HFFc6 (cell line): ENCODE measurements at places on chromosomes 13 and 19. TPM values are rescaled to one million over a fixed set of nuclear protein-coding genes. Genes with fewer than 3 reads are reported as not detected.

FGF9 gene
- total RNA-seq, result not detected in 2 replicates

SYNGR4 gene
- total RNA-seq, result not detected in 3 replicates

NLRP8 gene
- not detected in 2 replicates for total RNA-seq

KIR2DL1 gene
- not detected in 3 replicates for total RNA-seq

POLR1D gene
- total RNA-seq, result 63.2 to 82.0 TPM (median 75.2 TPM) in 3 replicates

ATP4B gene
- total RNA-seq, result not detected in 3 replicates

FIZ1 gene
- total RNA-seq, result 9.0 to 11.4 TPM (median 10.9 TPM) in 3 replicates

PROZ gene
- total RNA-seq, result not detected in 3 replicates

KIRREL2 gene
- total RNA-seq, result not detected in 3 replicates

CBY2 gene
- total RNA-seq, result not detected in 3 replicates

DNA sequence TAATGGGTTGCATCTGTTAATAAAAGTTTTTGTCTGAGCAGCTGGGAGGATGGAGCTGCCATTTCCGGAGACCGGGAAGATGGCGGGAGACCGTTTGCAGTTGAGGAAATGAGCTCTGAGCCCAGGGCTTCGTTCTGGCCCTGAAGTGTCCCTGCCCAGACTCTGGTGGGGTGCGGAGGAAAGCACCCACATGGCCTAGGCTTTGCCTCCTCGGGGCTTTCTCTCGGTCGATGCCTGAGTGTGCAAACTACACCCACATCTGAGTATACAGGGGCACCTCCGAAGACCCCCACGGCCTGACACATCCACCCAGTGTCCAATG lies 15.6 kb upstream of the NANOS3 start:
- peak overlapping the region; percentile 89 for H3K4me3 ChIP-seq
- no peak for DNase-seq
- H3K4me1 ChIP-seq, result peaks cover 49% of the 10 kb centered on the region
- no peaks in the 10 kb centered on the region for H3K36me3 ChIP-seq
- H3K27me3 ChIP-seq, result no peaks in the 10 kb centered on the region; the same call in 1 of the 2 replicates
- peak overlapping the region; percentile 94 for H3K27ac ChIP-seq

DNA sequence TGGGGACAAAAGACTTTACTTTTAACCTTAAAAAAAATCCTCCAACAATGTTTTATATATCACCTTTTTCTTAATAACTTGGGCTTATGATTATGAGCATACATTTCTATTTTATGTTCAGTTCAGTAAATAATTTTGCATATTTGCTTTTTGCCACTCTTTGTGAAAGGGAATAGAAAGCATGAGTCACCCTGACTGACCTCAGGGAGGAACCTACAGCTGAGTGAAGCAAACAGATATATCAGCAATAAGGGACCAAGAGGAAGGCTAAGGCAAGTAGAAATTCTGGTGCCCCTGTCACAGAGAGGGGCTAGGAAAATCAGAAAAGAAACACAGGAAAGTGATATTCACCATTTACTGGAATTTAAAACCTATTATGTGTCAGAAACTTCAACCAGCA lies 37.2 kb upstream of the SOHLH2 start:
- DNase-seq, result no peak
- no peaks in the 10 kb centered on the region for H3K4me1 ChIP-seq
- H3K4me3 ChIP-seq, result no peak overlapping the region
- H3K27ac ChIP-seq, result no peak overlapping the region

- no peak overlapping the region for H3K4me3 ChIP-seq
- H3K36me3 ChIP-seq, result no peaks in the 10 kb centered on the region
- H3K4me1 ChIP-seq, result peaks cover 7% of the 10 kb centered on the region
- H3K27ac ChIP-seq, result no peak overlapping the region
- peaks cover 25% of the 10 kb centered on the region for H3K27me3 ChIP-seq
Observed at GRCh38 chr13:44198826-44199225, 174.8 kb upstream of the SERP2 start.

- no peak overlapping the region for H3K4me3 ChIP-seq
- H3K27me3 ChIP-seq, result peaks cover 1% of the 10 kb centered on the region; the same call in 1 of the 2 replicates
- H3K4me1 ChIP-seq, result peaks cover 50% of the 10 kb centered on the region
- H3K27ac ChIP-seq, result no peak overlapping the region
Observed at GRCh38 chr13:109207622-109208021, 578.2 kb downstream of the MYO16 start.

DNA sequence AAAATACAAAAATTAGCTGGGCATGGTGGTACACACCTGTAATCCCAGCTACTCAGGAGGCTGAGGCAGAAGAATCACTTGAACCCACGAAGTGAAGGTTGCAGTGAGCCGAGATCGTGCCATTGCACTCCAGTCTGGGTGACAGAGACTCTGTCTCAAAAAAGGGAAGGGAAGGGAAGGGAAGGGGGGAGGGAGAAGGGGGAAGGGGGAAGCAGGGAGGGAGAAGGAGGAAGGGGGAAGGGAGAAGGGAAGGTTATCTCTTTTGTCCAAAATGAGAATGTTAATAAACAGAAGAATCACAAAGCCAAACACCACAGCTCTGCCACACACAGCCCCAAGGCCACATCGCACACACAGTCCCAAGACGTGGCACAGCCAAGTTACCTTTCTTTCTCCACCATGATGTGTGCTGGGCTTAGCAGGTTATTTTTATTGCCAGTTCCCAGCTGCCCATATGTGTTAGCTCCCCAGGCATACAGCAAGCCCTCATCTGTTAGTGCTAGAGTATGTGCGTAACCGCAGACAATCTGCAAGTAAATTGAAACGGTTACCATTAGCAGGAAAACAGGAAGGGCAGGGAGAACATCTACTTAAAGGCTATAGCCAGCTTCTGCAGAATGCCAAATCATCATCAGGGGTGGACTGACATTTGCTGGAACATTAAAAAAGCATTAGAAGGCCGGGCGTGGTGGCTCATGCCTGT lies 34.3 kb downstream of the RCBTB1 start:
- no peak for DNase-seq
- H3K4me1 ChIP-seq, result no peaks in the 10 kb centered on the region
- peaks cover 2% of the 10 kb centered on the region; the same call in 1 of the 2 replicates for H3K27me3 ChIP-seq
- H3K27ac ChIP-seq, result no peak overlapping the region
- no peak overlapping the region for H3K4me3 ChIP-seq

GRCh38 chr13:101219609-101220265 lies 196.6 kb downstream of the NALCN start:
- DNase-seq, result no peak
- H3K27me3 ChIP-seq, result peaks cover 3% of the 10 kb centered on the region; the same call in 1 of the 2 replicates
- H3K4me1 ChIP-seq, result peaks cover 19% of the 10 kb centered on the region
- H3K4me3 ChIP-seq, result no peak overlapping the region
- H3K36me3 ChIP-seq, result no peaks in the 10 kb centered on the region; the same call in 1 of the 2 replicates

- H3K27ac ChIP-seq, result peak within 1 kb of the TSS; percentile 62
- peaks cover 19% of the 10 kb centered on the region for H3K36me3 ChIP-seq
- peaks cover 25% of the 10 kb centered on the region for H3K4me1 ChIP-seq
- H3K4me3 ChIP-seq, result peak within 1 kb of the TSS; percentile 67
- peaks cover 24% of the 10 kb centered on the region for H3K27me3 ChIP-seq
- DNase-seq, result no peak
Observed at GRCh38 chr19:18437491-18438330, at the start of gene ISYNA1. TSS of gene ISYNA1 (minus strand) at chr19:18438133. CDS start at chr19:18437979, 154 bp downstream.

GRCh38 chr19:50880241-50880640 lies 7.0 kb downstream of the KLK2 start:
- no peaks in the 10 kb centered on the region for H3K4me1 ChIP-seq
- no peak for DNase-seq
- H3K27ac ChIP-seq, result no peak overlapping the region
- peaks cover 7% of the 10 kb centered on the region for H3K27me3 ChIP-seq
- H3K4me3 ChIP-seq, result no peak overlapping the region
- no peaks in the 10 kb centered on the region for H3K36me3 ChIP-seq

- peaks cover 23% of the 10 kb centered on the region for H3K4me1 ChIP-seq
- H3K4me3 ChIP-seq, result peak overlapping the region; percentile 87
- H3K36me3 ChIP-seq, result peaks cover 90% of the 10 kb centered on the region
- no peak for DNase-seq
- peak overlapping the region; percentile 76 for H3K27ac ChIP-seq
Observed at GRCh38 chr19:58001895-58002369, 688 bp downstream of the ZNF606 start.

- no peak overlapping the region for H3K4me3 ChIP-seq
- no peak for DNase-seq
- no peak overlapping the region for H3K27ac ChIP-seq
- peaks cover 14% of the 10 kb centered on the region for H3K4me1 ChIP-seq
- H3K36me3 ChIP-seq, result peaks cover 35% of the 10 kb centered on the region
Observed at GRCh38 chr13:102779436-102780159, 6.0 kb upstream of the TEX30 start.

- H3K36me3 ChIP-seq, result peaks cover 10% of the 10 kb centered on the region; the same call in 1 of the 2 replicates
- peaks cover 30% of the 10 kb centered on the region for H3K4me1 ChIP-seq
- DNase-seq, result no peak
- H3K27ac ChIP-seq, result no peak overlapping the region
- H3K4me3 ChIP-seq, result no peak overlapping the region
- no peaks in the 10 kb centered on the region for H3K27me3 ChIP-seq
Observed at GRCh38 chr13:79898202-79898826, 417.4 kb downstream of the NDFIP2 start.

GRCh38 chr13:98959786-98960605 lies 17.9 kb downstream of the DOCK9 start:
- peaks cover 7% of the 10 kb centered on the region; the same call in 1 of the 2 replicates for H3K36me3 ChIP-seq
- no peak for DNase-seq
- no peak overlapping the region for H3K4me3 ChIP-seq
- H3K27ac ChIP-seq, result no peak overlapping the region
- no peaks in the 10 kb centered on the region; the same call in 1 of the 2 replicates for H3K27me3 ChIP-seq

GRCh38 chr13:80821466-80821865 lies 480.5 kb upstream of the SPRY2 start:
- no peak for DNase-seq
- H3K27me3 ChIP-seq, result no peaks in the 10 kb centered on the region
- H3K36me3 ChIP-seq, result no peaks in the 10 kb centered on the region
- no peak overlapping the region for H3K4me3 ChIP-seq
- H3K4me1 ChIP-seq, result no peaks in the 10 kb centered on the region
- no peak overlapping the region for H3K27ac ChIP-seq

DNA sequence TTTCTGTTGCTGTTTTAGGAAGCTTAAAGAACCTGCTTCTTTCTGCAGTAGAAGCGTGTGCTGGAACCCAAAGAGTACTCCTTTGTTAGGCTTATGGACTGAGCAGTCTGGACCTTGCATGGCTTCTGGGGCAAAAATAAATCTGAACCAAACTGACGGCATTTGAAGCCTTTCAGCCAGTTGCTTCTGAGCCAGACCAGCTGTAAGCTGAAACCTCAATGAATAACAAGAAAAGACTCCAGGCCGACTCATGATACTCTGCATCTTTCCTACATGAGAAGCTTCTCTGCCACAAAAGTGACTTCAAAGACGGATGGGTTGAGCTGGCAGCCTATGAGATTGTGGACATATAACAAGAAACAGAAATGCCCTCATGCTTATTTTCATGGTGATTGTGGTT lies 103.1 kb downstream of the TNFRSF19 start:
- H3K36me3 ChIP-seq, result peaks cover 8% of the 10 kb centered on the region; the same call in 1 of the 2 replicates
- peak overlapping the region; percentile 41 for H3K4me3 ChIP-seq
- peak overlapping the region; percentile 95 for H3K27ac ChIP-seq
- peak; percentile 89 for DNase-seq

GRCh38 chr13:61358599-61358998 lies 57.0 kb downstream of the PCDH20 start:
- no peaks in the 10 kb centered on the region for H3K36me3 ChIP-seq
- no peaks in the 10 kb centered on the region for H3K27me3 ChIP-seq
- DNase-seq, result no peak
- H3K4me1 ChIP-seq, result no peaks in the 10 kb centered on the region
- H3K4me3 ChIP-seq, result no peak overlapping the region

DNA sequence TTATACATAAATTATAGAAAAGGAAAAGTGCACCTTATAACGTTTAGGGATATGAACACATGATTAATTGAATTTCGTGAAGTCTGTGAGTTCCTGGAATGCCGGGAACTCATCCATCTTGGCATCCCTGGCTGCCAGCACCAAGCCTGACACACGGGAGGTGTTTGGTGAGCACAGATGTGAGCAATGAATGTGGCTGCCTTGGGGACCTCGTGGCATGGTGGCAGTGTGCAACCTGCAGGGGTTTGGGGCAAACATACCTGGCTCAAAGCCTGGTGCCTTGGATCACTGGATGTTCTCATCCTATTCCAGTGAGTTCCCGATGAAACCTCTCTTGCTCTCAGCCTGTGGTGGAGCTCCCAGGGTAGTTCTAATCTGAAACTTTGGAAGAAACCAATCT lies 10.4 kb upstream of the MAP2K2 start:
- DNase-seq, result no peak
- H3K4me3 ChIP-seq, result no peak overlapping the region
- no peak overlapping the region for H3K27ac ChIP-seq
- no peaks in the 10 kb centered on the region for H3K36me3 ChIP-seq
- H3K4me1 ChIP-seq, result peaks cover 10% of the 10 kb centered on the region

DNA sequence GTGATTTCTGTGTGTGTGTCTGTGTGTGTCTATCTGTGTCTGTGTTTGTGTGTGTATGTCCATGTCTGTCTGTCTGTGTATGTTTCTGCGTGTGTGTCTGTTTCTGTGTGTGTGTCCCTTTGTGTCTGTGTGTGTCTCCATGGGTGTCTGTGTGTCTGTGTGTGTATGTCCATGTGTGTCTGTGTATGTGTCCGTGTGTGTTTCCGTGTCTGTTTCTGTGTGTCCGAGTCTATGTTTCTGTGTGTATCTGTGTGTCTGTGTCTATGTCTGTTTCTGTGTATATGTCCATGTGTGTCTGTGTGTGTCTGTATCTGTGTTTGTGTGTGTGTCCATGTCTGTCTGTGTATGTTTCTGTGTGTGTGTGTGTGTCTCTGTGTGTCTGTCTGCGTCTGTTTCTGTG lies 276.3 kb upstream of the SOX1 start:
- H3K27ac ChIP-seq, result no peak overlapping the region
- no peaks in the 10 kb centered on the region for H3K4me1 ChIP-seq
- no peaks in the 10 kb centered on the region for H3K36me3 ChIP-seq

DNA sequence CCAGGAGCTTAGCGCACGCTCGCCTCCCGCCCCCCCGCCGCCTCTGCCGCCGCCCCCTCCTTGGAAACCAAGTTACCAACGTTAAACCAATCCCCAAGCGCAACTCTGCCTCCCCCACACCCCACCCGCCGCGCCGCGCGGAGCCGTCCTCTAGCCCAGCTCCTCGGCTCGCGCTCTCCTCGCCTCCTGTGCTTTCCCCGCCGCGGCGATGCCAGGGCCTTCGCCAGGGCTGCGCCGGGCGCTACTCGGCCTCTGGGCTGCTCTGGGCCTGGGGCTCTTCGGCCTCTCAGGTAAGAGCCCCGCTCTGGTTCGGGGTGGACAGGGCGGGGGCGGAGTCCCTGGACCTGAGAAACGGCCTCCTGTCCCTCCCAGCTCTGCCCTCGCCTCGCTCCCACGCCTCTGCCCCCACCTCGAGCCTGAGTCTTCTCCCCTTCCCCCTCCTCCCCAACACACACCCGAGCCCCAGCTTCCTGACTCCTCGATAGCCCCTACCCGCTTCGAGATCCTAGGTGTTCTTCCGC lies at the start of gene ICAM5:
TSS of gene ICAM5 (plus strand) at position 117 of the 521 bp plus-strand sequence. CDS start at position 209, 92 bp downstream.
- peak; percentile 49 for DNase-seq
- H3K36me3 ChIP-seq, result peaks cover 16% of the 10 kb centered on the region
- H3K27me3 ChIP-seq, result peaks cover 8% of the 10 kb centered on the region
- peaks cover 35% of the 10 kb centered on the region for H3K4me1 ChIP-seq
- peak within 1 kb of the TSS; percentile 91 for H3K4me3 ChIP-seq
